ENCODE measurements at places on chromosomes 1 and 21.

DNA sequence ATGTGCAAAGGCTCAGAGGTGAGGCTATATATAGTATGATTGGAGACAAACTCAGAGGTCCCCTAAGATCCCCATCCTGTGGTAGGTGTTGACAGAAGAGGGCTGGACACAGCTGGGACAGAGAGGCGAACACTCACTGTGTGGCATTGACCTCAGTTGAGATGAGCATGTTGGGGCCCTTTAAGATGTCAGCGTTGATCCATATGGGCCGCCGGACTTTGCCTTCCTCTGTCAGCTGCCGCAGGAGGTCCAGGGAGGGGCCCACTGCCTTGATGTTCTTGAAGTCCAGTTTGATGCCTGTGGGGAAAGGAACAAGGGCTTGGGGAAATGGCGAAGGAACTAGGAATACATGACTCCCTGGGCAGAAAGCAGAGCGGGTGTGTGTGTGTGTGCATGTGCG, 8.8 kb downstream of the FAM151A start:
- no peak for DNase-seq

DNA sequence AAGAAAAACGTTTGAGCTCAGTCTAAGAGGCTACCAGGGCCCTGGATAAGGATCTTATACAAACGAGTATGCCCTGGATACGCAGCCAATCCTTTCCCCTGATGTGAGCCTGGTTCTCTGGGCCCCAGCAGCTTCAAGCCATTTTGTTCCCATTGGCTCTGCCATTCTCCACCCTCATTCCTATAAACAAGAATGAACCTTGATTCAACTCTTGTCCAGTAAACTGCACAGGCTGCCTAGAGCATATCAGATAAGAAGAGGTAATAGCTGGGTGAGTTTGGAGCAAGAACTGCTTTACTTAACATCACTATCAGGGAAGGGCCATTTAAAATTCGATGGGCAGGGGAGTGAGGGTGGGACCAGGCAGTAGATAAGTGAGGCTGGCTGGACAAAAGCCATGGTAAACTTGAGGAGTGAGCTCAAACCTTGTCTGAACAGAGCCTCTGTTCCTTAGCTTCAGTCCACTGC, 11.3 kb downstream of the BTG2 start:
- DNase-seq = no peak

DNA sequence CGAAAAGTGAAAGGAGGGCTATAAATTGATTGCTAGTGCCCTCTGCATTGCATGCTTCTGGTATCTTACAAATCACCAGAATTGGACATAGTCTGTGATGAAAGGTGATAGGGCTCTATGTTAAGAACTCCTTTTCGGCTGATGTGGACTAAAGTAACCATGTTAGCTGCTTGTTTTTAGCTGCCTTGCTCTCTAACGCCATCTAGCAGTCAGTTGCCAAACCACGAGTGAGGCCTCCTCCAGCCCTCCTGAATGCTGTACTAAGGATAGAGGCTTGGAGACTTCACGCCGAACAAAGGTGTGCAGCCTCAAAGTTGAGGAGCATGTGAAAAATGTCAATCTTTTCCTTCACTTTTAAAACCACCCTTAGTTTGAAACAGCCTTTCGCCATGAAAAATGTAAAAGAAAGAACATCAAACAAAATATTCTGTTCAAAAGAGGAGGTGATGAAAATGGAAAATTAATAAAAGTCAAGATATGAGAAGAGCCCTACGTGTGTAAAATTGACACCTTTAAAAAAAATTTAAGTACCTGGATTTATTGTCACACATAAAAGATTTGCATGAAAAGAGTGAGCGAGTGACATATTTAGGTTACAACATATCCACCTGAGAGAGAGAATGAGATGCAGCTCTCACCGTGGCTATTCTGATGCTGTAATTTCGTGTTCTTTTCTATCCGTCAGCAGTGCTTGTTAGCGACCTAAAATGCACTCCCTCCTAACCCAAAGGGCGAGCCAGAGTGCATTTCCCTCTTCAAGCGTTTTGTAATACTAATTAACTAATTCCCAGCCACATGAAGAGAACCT, 8.1 kb downstream of the LRRC53 start:
- DNase-seq = peak; percentile 20

DNA sequence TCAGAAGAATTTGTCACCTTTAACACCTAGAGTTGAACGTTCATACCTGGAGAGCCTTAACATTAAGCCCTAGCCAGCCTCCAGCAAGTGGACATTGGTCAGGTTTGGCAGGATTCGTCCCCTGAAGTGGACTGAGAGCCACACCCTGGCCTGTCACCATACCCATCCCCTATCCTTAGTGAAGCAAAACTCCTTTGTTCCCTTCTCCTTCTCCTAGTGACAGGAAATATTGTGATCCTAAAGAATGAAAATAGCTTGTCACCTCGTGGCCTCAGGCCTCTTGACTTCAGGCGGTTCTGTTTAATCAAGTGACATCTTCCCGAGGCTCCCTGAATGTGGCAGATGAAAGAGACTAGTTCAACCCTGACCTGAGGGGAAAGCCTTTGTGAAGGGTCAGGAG, 52.3 kb downstream of the UBE4B start:
- no peak for DNase-seq

DNA sequence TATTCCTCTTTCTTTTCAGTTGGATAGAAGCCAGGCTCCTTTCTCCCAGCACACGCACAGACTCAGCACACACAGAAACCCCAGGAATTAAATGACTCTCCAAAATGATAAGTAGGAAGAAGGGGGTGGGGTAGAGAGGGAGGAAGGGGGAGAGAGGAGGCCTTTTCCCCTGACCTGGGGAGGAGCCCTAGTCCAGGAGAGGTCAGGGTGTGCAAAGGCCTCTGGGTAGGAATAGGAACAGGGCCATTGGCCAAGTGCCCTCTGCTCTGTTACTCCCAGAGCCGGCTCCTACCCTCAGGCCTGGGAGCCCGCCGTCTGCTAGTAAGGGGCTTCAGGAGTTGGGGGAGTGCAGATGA, 35.6 kb upstream of the PUM1 start:
- DNase-seq = no peak

Measured in stimulated activated CD4-positive, alpha-beta T cell treated with anti-CD3 and anti-CD28 coated beads, Interleukin-12 subunit alpha, Interleukin-12 subunit beta, amount 100 ng/mL, for 4 hours (primary cell).